ENCODE measurements at places on chromosomes 12 and 14. TPM values are rescaled to one million over a fixed set of nuclear protein-coding genes. Genes with fewer than 3 reads are reported as not detected.

Gene PLA2G1B
- 1.8 TPM for total RNA-seq

Gene TROAP
- total RNA-seq: 89.2 TPM

Gene SLC25A47
- not detected for total RNA-seq

Gene OR4E2
- not detected for total RNA-seq

Gene CLEC4D
- not detected for total RNA-seq

Gene C12orf75
- total RNA-seq: 27.4 TPM

Gene MIPOL1
- total RNA-seq: 12.3 TPM

Gene ACAD10
- 37.5 TPM for total RNA-seq

GRCh38 chr12:130715998-130716968 lies at the start of gene RIMBP2:
Gene RIMBP2, minus strand, starts transcription at chr12:130716299. Its CDS starts 237,286 bp downstream, at chr12:130479013.
- peaks cover 22% of the 10 kb centered on the region for H3K4me1 ChIP-seq
- DNase-seq: peak; percentile 55
- H3K4me3 ChIP-seq: peak within 1 kb of the TSS; percentile 90
- H3K36me3 ChIP-seq: peaks cover 9% of the 10 kb centered on the region
- H3K27ac ChIP-seq: no peak within 1 kb of the TSS
- peaks cover 76% of the 10 kb centered on the region for H3K27me3 ChIP-seq

- H3K27me3 ChIP-seq: no peaks in the 10 kb centered on the region
- H3K4me1 ChIP-seq: peaks cover 18% of the 10 kb centered on the region
These were observed 264.1 kb upstream of the PRKD1 start for GRCh38 chr14:30191639-30192279.

- H3K4me1 ChIP-seq: peaks cover 32% of the 10 kb centered on the region
- no peaks in the 10 kb centered on the region for H3K36me3 ChIP-seq
- H3K27me3 ChIP-seq: no peaks in the 10 kb centered on the region
These were observed 143.7 kb downstream of the AKAP6 start for GRCh38 chr14:32472512-32473463.

DNA sequence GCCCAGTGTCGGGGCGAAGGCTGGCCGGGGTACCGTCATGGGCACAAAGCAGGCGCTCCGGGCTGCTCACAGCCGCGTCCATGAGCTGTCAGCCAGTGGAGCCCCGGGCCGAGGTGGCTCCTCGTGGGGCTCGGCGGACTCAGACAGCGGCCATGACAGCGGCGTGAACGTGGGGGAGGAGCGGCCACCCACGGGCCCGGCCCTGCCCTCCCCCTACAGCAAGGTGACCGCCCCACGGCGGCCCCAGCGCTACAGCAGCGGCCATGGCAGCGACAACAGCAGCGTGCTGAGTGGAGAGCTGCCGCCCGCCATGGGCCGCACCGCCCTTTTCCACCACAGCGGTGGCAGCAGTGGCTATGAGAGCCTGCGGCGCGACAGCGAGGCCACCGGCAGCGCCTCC lies 39.0 kb downstream of the KIF26A start:
- no peak overlapping the region for H3K4me3 ChIP-seq
- H3K27me3 ChIP-seq: no peaks in the 10 kb centered on the region
- H3K36me3 ChIP-seq: 0 out of 2 replicates have a peak, but pooled peaks cover 2% of the 10 kb centered on the region

GRCh38 chr12:106651552-106651951 lies 68.7 kb downstream of the RFX4 start:
- H3K27ac ChIP-seq: no peak overlapping the region
- H3K36me3 ChIP-seq: no peaks in the 10 kb centered on the region
- H3K27me3 ChIP-seq: no peaks in the 10 kb centered on the region
- no peaks in the 10 kb centered on the region for H3K4me1 ChIP-seq
- no peak for DNase-seq
- H3K4me3 ChIP-seq: no peak overlapping the region

DNA sequence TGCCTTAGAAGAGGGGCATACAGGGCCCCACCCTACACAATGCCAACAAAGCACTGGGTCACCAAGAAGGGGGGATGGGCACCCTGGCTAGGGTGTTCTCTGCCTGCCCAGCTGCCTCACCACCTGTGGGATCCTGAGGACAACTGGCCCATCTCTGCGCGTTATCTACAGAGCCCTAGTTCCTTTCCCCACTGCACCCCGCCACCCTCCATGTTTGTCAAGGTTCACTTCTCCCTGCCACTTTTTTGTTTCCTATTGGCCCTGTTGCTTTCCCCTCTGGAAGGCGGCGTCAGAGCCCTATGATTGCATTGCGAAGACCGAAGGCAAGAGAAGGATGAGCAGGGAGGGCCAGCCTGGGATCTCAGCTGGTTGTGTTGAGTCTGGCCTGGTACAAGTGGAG lies 1.6 kb downstream of the SLC48A1 start:
- no peaks in the 10 kb centered on the region for H3K36me3 ChIP-seq
- peaks cover 27% of the 10 kb centered on the region for H3K27me3 ChIP-seq
- peak overlapping the region; percentile 82 for H3K4me3 ChIP-seq

DNA sequence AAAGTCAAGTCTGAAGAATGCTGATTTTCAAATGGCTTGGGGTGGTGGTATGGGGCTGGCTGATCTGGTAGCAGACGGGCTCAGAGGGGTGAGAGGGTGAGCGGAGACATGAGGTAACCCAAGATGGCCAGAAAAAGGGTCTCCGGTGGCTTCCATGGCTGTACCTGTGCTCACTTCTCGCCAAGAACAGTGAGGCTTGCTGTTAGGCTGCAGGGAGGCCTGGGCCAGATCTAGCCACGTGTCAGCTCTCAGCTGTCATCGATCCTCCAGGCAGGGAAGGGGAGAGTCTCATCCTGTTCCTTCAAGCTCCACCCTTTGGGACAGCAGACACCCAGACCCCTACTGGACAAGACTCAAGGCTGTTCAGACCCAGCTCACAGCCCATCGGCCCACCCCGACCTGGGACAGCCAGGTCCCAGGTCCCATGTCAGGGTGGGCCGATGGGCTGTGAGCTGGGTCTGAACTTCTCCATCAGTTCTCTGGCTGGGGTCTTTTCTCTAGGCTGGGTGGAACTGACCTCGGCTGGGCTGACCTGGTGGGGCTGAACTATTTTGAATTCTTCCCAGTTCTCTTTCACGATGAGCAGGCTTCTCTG lies 9.0 kb downstream of the LRTM2 start:
- H3K36me3 ChIP-seq: no peaks in the 10 kb centered on the region
- no peak for DNase-seq
- peaks cover 8% of the 10 kb centered on the region for H3K27me3 ChIP-seq

DNA sequence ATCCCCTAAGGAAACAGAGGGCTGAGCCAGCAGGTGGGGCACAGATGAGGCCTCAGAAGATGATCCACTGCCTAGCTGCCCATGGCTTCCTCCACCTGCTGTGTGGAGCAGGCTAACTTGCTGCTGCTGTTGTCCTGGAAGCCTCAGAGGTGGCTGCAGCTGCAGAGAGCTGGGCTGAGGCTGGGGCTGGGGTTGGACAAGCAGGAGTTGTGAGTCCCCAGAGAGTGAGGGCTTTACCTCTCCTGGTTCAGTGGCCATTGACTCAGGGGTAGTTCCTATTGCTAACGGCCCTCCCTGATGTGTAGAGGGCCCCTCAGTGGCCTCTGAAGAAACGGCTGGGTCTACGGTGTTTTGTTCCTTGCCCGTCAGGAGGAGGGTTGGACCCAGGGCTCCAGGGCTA lies 13.7 kb upstream of the PRKAG1 start:
- no peaks in the 10 kb centered on the region for H3K27me3 ChIP-seq
- no peak for DNase-seq
- H3K4me3 ChIP-seq: no peak overlapping the region
- H3K27ac ChIP-seq: no peak overlapping the region
- no peaks in the 10 kb centered on the region for H3K4me1 ChIP-seq

DNA sequence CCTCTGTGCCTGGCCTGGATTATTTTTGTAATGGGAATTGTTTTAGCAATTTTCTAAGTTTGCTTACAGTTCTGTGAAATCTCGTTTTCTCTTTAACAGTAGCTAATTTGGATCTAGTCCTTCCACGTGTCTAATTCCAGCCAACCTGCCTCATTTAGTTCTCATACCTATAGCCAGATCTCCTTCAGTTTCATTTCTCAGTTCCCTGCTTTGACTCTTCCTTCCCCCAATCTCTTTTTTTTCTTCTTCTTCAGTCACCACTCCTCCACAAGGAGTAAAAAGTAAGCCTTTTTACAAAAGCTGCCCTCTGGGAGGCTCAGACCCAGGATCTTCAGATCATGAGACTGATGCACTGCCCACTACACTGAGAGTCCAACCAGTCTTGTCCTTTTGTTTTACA lies 1.4 kb downstream of the THTPA start:
- DNase-seq: no peak
- H3K4me3 ChIP-seq: peak overlapping the region; percentile 86
- H3K4me1 ChIP-seq: peaks cover 48% of the 10 kb centered on the region

GRCh38 chr14:95320078-95320895 lies 579 bp upstream of the CLMN start:
- peaks cover 39% of the 10 kb centered on the region for H3K27me3 ChIP-seq
- peak overlapping the region; percentile 69 for H3K4me3 ChIP-seq
- H3K4me1 ChIP-seq: peaks cover 19% of the 10 kb centered on the region

GRCh38 chr12:292186-292585 lies 29.6 kb upstream of the SLC6A13 start:
- no peak overlapping the region for H3K4me3 ChIP-seq
- H3K27me3 ChIP-seq: no peaks in the 10 kb centered on the region
- no peak for DNase-seq
- H3K36me3 ChIP-seq: peaks cover 44% of the 10 kb centered on the region
- H3K27ac ChIP-seq: no peak overlapping the region

DNA sequence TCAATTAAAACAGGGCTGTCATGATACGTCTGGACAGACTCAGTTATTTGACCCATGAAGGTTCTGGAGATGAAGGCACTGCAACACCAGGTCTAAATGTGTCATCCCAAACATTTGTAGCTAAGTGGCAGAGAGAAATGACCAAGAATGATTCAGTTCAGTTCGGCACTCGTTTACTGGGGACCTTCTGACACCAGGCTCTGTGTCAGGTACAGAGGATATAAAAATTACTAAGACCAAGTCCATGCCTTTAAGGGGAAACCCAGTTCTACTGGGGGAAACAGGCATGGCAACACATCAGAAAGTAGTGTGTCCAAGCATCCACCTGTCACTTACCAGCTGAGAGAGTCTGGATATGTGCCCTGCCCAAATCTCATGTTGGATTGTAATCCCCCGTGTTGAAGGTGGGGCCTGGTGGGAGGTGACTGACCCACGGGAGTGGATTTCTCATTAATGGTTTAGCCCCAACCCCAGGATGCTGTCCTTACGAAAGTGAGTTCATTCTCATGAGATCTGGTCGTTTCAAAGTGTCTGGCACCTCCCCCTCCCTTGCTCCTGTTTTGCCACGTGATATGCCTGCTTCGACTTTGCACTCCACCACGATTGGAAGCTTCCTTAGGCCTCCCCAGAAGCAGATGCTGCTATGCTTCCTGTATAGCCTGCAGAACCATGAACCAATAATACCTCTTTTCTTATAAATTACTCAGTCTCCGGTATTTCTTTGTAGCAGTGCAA lies 41.9 kb upstream of the BCL2L14 start:
- H3K4me1 ChIP-seq: peaks cover 11% of the 10 kb centered on the region
- no peaks in the 10 kb centered on the region for H3K36me3 ChIP-seq
- no peak overlapping the region for H3K4me3 ChIP-seq
- DNase-seq: no peak
- no peak overlapping the region for H3K27ac ChIP-seq
- no peaks in the 10 kb centered on the region for H3K27me3 ChIP-seq

DNA sequence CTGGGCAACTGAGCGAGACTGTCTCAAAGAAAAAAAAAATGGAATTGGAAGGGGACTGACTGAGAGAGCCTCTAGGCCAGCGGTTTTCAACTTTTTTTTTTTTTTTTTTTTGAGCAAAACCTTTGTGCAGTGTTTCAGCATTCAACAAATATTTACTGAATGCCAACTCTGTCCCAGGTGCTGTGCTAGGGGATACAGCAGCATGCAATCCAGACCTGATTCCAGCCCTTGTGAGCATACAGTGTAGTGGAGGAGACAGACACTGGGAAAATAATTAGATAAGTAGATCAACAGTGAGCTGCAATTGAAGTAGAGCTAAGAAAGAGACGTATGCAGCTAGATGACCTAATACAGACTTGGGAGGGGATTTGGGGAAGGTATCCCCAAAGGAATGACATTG lies 23.8 kb upstream of the LTBP2 start:
- H3K36me3 ChIP-seq: no peaks in the 10 kb centered on the region
- DNase-seq: no peak
